Activated T-cell treated with anti-CD3 and anti-CD28 coated beads for 48 hours (primary cell): ENCODE measurements at places on chromosomes 11 and 22.

GRCh38 chr11:44207292-44207691, 102.6 kb downstream of the ALX4 start:
- no peak for DNase-seq

DNA sequence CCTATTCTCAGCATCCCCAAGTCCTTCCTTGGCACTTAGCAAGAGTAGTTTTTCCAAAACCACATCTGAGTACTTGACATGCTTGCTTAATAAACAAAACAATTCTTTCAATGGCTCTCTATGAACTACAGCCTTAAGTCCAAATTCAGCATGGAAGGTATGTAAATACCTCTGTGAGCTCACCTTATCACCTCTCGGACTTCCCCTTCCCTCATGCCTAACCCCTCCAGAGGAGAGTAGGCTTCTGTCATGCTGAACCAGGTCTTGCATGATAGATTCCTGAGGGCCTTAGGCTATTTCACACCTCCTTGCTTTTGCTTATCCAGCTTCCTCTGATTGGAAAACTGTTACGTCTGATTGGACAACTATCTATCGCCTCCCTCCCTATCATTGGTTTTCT, 312.9 kb upstream of the CCDC90B start:
- DNase-seq, result no peak

GRCh38 chr11:32374261-32374711, 61.1 kb downstream of the WT1 start:
- peak; percentile 33 for DNase-seq

DNA sequence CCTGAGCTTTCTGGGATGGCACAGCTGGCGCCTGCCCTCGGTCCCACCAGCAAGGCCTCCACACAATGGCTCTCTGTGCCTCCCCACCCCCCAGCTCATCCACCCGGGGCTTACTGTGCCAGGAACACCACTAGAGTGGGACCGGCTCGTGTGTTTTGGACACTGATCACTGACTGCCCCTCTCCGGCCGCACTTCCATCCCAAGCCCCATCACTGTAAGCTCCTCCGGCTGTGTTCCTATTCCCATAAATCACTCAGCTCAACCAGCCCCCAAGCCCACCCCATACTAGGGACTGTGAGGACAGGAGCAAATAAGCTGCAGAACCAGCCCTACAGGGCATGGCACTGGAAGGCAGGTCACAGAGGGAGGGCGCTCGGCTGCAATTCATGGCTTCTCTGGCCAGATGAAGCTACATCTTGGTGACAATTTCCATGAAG, 7.3 kb downstream of the APBB1 start:
- no peak for DNase-seq

- peak; percentile 63 for DNase-seq
Measured at GRCh38 chr11:118691926-118692830, 12.7 kb upstream of the TREH start.

DNA sequence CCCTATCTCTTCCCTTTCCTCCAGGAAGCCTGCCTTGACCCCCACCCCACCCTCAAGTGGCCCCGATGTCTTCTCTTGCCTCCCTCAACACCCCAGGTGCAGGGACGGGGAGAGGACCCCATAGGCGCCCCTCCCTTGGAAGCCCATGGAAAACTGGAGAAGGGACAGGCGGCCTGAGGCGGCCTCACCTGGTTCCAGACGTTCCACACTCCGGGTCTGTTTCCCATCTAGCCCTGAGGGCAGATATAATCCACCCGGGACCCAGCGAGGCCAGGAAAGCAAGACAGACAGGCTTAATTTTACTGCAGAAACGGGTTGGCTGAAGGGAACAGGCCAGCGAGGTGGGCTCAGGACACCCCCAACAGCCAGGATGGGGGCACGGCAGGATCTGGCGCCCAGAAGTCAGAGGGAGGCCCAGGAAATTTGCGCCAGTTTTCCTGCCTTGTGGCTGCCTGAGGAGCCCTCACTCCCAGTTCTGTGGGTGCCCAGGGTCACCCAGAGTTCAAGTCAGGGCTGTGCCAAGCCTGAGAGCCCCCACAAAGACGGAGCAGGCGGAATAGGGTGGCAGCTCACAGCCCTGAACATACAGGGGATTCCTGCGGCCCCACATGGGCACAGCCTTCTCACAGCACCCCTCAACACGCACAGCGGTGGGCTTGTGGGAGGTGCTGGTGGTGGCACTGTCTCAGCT, 3.0 kb upstream of the SIGIRR start:
- DNase-seq, result no peak
